ENCODE measurements at places on chromosomes 12 and 14.
A peak's percentile ranks its signal among the peaks of the same experiment; 100 is the strongest.

- DNase-seq, result no peak
Measured at GRCh38 chr12:120771097-120771496, 45.5 kb downstream of the ACADS start.

DNA sequence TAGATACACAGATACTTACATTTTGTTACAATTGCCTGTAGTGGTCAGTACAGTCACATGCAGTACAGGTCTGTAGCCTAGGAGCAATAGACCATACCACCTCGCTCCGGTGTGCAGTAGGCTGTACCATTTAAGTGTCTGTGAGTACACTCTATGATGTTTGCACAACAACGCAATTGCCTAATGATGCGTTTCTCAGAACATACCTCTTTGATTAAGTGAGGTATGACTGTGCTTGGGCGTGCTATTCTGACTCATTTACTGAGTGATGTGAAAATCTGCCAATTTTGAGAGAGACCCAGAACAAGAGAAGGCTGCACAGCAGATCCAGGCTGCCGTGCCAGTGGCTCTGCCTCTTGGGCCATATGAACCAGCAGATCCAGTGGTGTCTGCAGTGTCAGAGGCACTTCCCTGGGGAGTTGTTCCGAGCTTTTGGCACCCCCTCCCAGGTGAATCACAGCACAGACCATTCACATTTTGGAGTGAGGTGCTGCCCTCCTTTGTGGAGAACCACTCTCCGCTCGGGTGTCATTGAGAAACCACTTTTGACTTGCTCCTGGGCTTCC, 20.4 kb downstream of the DLK1 start:
- DNase-seq, result no peak

DNA sequence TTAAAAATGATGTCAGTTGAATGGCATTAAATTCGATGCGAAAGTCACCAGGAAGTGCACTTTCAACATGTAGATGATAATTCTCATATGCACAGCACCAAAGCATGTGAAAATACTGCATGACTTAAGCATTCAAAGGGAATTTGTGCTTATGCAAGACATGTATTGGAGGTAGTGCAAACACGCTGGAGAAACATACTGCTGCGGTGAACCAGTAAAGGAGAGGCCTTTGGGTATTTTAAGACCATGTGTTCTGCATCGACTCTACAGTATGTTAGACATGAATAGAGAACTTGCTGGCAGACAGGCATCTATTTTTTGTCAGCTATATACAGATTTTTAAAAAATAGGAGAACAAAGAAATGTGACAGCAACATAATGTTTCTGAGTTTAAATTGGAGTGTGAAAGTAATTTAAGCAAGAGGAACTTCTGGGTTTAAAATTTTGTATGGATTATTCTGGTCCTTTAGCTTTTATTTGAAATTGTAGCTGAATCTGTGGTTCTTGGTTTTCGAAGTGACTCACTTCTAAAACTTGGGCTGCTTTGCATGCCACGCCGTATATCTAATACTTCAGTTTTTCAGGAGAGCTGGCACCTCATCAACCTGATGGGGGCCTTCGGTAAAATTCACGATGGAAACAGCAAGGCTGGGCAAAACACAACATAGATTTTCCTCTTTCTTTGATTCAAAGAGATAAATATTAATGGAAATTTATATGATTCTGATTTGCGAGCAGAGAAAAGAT, 408.7 kb downstream of the APAF1 start:
- DNase-seq, result no peak

GRCh38 chr12:29234965-29235626, 86.0 kb downstream of the FAR2 start:
- no peak for DNase-seq

- DNase-seq, result no peak
Measured at GRCh38 chr12:27289414-27289813, 43.2 kb upstream of the BMAL2 start.

GRCh38 chr14:61437381-61437780, 116.0 kb downstream of the PRKCH start:
- DNase-seq, result no peak

GRCh38 chr14:81981307-81981675, 447.6 kb upstream of the SEL1L start:
- DNase-seq, result no peak

- no peak for DNase-seq
Measured at GRCh38 chr14:73754911-73755360, 40.8 kb upstream of the PNMA1 start.

DNA sequence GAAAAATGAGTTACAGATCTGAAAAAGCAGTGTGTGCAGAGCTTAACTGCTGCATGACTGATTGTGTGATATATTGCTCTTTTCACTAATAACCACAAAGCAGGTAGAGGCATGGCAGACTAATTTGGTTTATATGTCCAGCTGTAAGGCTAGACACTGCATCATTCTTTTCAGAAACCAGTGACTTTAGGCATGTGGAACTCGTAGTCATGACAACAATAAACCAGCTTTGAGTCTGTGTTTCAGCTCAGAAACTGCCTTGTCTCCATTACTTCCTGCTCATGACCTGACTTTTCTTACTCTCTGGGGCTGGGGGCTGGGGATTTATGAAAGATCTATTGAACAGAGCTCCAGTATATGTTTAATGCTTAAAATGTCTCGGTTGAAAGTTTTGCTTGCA, 146.8 kb upstream of the LRIG3 start:
- no peak for DNase-seq

DNA sequence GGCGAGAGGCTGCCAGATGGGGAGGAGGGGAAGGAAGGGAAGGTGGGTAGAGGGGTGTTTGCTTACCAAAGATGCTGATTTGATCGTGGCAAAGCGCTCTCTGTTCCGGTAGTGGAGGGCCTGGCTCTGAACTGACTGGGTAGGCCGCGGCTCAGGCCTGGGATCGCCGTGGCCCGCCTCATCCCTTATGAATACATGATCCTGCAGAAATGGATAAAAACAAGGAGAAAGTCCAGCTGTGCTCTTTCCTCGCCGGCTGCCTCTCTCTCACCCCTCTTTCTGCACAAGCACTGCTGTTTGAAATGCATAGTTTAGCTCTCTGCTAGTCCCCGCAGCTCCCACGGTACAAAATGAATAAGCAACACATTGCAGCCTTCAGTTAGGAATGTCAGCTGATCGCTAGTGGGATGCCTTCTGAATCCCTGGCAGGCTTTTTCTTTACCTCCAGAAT, 53.8 kb downstream of the PEBP1 start:
- DNase-seq, result no peak

GRCh38 chr12:108560752-108561719, at the start of gene SART3:
SART3 (minus strand) TSS chr12:108561173; CDS start chr12:108561154, 19 bp downstream.
- peak; percentile 70 for DNase-seq

- no peak for DNase-seq
Measured at GRCh38 chr12:109631302-109631701, 57.7 kb downstream of the MVK start.

DNA sequence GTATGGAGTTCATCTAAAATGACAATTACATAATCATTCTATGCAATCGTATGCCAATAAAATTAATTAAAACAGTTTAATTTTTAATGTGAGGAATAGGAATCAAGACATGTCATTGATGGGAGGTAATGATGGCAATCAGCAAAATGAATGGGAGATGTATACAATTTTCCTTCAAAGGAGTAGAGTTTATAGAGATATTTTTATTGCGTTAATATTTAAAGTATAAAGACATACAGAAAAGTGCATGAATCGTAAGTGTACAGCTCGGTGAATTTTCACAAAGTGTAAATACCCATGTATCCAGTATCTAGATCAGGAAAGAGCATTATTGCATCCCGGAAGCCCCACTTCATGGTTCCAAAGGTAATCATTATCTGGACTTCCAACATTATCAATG, 1.2 kb downstream of the MIPOL1 start:
- DNase-seq, result no peak

DNA sequence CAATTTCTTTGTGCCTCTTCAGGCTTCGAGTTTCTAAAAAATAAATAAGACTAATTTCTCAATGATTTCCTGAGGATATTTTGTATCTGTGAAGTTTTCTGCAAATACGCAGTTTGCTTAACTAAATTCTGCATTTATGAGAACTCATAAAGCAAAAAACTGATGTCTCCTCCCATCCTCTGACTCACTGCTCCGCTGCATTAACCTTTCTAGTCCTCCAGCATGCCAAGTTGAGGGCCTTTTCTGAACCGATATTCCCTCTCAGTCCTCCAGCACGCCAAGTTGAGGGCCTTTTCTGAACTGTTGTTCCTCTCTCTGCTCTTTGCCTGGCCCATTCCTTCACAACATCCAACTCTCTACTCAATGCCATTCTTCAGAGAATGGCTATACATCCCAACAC, 3.2 kb downstream of the IPO8 start:
- no peak for DNase-seq

GRCh38 chr14:22699801-22700564, 55.8 kb upstream of the OR6J1 start:
- no peak for DNase-seq

DNA sequence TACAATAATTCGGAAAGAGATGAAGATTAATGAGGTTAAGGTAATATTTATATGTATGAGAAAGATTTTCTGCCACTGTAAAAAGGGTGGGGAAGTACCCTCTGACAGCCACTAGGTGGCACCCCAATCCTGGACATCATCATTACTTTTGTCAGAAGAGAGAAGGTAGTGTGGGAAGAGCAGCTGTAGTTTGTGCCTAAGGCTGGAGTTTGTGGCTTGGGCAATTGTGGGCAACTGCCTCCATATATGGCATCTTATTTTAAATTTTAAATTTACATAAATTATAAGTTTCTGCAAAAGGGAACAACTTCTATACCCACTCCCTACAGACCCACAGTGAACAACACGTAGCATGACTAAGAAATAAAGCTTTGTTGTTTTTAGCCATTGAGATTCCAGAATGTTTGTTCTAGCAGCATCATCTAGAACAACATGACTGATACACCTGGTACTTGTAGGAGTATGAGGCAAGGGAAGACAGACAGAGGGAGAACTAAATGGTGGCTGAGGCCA, 34.4 kb upstream of the SYCP3 start:
- DNase-seq, result peak; percentile 66

GRCh38 chr12:103799857-103800771, 40.9 kb downstream of the NT5DC3 start:
- no peak for DNase-seq

DNA sequence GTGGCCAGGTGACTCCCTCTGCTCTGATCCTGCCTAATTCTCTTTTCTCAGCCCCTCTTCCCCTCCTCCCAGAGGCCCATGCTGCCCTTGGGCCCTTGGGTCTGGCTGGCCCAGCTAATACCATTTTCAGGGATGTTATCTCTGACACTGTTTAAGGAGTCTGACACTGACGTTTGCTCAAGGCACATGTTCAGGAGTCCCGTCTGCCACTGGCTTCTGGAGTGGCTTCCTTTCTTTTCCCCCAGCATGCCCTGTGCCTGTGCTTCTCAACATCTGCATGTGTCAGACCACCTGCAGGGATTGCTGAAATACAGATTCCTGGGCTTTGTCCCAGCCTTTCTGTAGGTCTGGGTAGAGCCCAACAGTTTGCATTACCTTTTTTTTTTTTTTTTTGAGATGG, 128.9 kb downstream of the BCL11B start:
- DNase-seq, result no peak

GRCh38 chr12:131332224-131332623, 378.5 kb downstream of the ADGRD1 start:
- no peak for DNase-seq

DNA sequence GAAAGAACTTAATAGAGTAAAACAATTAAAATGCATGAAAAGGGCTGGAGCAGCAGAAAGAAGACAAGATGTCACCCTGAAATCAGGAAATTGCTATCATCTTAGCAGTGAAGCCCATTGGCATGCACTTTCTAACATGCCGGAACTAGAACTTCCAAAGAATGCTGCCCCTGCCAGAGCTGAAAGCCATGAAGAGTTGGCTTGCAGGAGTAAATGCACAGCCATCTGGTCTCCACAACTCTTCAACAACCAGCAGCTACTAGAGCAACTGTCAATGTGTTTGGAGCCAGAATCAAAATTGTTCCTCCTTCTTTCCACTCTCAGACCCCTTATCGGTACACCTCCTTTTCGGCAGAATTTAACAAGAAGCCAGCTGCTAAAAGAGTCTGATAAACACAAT, 414.1 kb downstream of the KCNH5 start:
- DNase-seq, result no peak

- DNase-seq, result no peak
Measured at GRCh38 chr12:3252450-3252891, 175.3 kb downstream of the TSPAN9 start.

GRCh38 chr12:115075552-115076170, 391.7 kb upstream of the TBX3 start:
- no peak for DNase-seq

- DNase-seq, result no peak
Measured at GRCh38 chr12:106712768-106713167, 61.7 kb upstream of the RIC8B start.

DNA sequence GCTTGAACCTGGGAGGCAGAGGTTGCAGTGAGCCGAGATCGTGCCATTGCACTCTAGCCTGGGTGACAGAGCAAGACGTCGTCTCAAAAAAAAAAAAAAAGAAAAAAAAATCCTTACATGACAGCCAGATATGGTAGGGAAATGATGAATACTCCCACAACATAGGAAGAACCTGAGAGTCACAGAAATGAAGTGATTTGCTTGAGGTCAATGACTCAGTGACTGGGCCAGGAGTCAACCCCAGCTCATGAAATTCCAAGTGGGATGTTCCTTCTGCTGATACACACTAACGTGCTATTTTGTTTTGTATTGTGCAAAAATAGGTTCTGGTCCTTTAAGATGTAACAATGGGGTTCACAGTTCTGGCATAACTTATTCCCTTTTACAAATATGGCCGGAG, 9.0 kb downstream of the RHOF start:
- DNase-seq, result no peak

GRCh38 chr12:130710733-130711080, 5.4 kb downstream of the RIMBP2 start:
- no peak for DNase-seq

GRCh38 chr14:51781381-51781780, 79.0 kb upstream of the GNG2 start:
- no peak for DNase-seq

DNA sequence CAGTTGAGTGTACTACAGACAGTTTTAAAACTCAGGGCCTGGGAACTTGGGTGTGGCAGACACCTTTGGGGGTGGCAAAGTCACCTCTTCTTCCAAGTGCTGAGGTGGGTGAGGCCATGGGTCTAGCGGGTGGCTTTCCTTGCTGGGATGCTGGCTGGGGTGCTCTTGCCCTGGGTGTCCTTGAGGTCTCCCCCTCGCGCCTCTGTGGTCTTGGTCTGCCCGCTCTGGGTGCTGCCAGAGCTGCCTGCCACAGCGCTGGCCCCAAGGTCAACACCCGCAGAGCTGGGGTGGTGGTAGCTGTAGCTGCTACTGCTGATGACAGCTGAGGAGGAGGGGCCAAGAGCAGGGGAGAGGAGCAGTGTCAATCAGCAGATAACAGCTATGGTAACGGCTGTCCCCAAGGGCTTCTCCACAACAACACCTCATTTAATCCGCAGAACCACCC, 6.8 kb downstream of the KRT74 start:
- DNase-seq, result no peak

DNA sequence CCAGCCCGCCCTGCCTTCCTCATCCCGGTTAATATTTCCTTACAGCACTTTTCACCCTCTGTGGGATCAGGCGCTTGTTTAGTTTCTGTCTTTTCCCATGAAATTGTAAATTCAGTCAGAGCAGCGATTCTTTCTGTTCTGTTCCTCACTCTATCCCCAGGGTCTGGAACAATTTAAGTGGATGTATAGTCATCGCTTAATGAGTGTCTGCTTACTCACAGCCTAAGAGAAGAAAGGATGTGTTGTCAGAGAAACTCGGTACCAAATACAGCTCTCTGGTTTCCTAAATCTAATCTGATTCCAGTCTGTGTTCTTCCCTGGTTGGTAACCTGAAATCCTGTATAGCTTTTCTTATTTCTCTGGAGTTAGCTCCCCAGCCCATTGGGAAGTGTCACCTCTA, 44.9 kb downstream of the FOS start:
- DNase-seq, result no peak
